ENCODE measurements at places on chromosomes 4 and X.

DNA sequence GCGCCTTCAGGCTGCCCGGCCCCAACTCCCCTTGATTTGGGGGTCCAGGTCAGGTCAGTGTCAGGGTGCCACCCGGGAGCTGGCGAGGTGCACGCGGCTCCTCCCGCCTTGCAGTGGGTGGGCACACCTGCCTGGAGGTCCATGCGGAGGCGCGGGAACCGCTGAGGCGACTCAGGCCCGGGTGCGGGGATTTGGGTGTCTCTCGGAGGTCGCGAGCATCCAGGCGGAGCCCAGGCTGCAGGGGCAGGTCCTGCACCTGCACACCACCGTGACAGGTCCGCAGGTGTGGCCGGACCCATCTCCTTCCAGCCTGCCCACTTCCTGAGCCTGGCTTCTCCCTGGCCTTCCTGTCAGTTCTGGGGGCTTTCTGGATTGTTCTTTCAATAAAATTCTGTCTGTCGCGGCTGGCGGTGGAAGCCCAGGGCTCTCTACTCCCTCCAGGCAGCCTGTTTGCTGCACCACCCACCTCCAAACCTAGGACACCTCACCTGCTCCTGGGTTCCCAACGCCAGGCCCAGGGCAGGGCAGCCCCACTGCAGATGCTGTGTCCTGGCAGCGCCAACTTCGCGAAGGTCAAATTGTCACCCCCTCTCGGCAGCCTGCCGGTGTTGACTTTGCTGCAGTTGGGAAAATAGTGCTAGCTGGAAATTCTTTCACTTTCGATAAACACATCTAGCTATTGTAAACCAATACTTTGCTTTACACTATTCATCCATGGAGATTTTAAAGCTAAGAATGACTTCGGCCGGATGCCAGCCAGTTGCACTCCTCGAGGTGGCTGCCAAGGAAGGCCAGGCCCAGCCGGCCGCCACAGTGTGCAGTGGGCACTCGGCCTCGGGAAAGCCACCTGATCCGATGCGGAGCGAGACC is 35.9 kb downstream of the FGFRL1 start:
- DNase-seq = no peak

DNA sequence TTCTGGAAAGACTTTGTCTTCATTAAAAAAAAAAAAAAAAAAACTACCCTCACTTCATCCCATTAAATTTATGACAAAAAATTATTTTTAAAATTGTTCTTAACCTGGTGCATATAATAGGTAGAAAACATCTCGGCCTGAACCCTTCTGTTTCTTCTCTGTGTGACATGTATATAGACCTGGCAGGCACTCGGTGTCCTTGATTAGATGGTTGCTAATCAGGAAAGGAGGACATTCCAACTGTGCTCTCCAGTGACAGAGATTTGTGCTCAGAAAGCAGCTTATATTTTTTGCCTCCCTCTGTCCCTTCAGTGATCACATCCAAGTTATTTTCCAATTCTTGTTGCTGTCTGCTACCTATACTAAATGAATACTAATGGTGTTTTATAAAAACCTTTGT is 355.6 kb downstream of the CBLL2 start:
- DNase-seq = no peak

DNA sequence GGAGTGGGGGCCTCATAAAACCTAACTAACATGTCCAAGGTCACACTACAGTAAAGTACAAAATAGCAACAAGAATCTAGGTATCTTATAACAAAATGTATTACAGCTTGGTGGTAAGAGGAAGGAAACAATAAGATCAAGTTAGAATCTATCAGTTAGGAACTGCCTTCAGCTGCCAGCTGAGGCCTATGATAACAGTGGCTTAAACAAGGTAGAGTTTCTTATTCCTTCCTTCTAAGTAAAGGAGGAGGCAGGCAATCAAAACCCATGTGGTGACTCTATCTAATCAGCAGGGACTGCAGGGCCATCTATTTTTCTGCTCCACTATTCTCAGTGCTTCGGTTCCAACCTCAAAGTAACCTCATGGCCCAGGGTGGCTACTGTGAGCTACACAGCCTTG is 10.9 kb downstream of the SH3D19 start:
- no peak for DNase-seq

GRCh38 chr4:10272511-10272910 is 155.9 kb upstream of the WDR1 start:
- no peak for DNase-seq
